Pulmonary artery endothelial cell (primary cell): ENCODE measurements at places on chromosomes 11 and 22. TPM values are rescaled to one million over a fixed set of nuclear protein-coding genes. Genes with fewer than 3 reads are reported as not detected.

The TTC36 gene
- 0.40 and 1.3 TPM in 2 replicates for total RNA-seq

The APOL4 gene
- total RNA-seq = 0.04 and 0.53 TPM in 2 replicates

The PRDX5 gene
- total RNA-seq = 173 and 299 TPM in 2 replicates

The MS4A6A gene
- 0.33 and 0.60 TPM in 2 replicates for total RNA-seq

The APOL2 gene
- 60.9 and 89.8 TPM in 2 replicates for total RNA-seq

The XKR3 gene
- not detected in 2 replicates for total RNA-seq

The GAL gene
- total RNA-seq = 1.3 and 1.8 TPM in 2 replicates
